Left lung (tissue), 14 donors: ENCODE measurements at places on chromosomes 2 and 18. TPM values are rescaled to one million over a fixed set of nuclear protein-coding genes. Genes with fewer than 3 reads are reported as not detected.
A peak's percentile ranks its signal among the peaks of the same experiment; 100 is the strongest.

- no peak for DNase-seq
Observed at GRCh38 chr2:223994562-223995162, 37.4 kb downstream of the MRPL44 start.

Gene ZFP36L2
- total RNA-seq = 112 TPM

Gene LYG1
- 0.93 TPM for total RNA-seq

Gene COBLL1
- 74.8 TPM for total RNA-seq

DNA sequence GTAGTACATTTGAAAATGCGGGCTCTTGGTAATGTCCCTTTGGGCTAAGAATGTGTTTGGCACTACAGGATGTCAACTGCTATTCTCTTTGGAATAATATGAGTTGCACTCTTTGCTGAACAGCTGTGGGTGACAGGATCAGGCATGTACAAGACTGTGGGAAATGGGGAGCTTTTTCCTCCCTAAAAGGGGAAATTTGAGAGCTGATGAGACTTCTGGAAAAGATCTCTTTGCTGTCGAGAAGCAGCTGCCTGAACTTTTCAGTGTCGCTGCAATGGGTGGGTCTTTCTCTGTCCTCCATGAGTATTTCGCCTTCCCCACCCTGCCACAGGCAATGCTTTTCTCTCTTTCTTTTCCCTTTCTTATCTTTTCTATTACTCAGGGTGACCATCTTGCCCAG is 762.2 kb upstream of the GCFC2 start:
- DNase-seq = no peak

DNA sequence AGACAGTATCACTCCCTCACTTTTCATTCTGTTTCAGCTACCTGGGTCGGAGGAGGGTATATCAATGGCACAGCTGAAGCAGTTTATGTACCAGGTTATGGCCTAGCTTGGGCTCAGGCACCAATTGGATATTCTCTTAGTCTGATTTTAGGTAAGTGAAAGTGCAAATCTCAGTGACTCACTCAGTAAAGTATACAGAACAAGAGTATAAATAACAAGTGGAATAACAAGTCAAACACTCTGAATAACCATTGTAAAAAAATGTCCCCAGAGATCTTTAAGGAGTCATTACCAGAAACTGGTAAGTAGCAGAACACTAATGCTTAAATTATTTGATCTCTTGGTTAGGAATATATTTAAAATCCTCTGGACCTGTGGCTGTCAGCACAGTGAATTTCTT is 5.7 kb downstream of the SLC5A7 start:
- DNase-seq = no peak

GRCh38 chr18:45783097-45784075 is 42.1 kb upstream of the SIGLEC15 start:
- DNase-seq = no peak

Gene UXS1
- total RNA-seq = 75.4 TPM

DNA sequence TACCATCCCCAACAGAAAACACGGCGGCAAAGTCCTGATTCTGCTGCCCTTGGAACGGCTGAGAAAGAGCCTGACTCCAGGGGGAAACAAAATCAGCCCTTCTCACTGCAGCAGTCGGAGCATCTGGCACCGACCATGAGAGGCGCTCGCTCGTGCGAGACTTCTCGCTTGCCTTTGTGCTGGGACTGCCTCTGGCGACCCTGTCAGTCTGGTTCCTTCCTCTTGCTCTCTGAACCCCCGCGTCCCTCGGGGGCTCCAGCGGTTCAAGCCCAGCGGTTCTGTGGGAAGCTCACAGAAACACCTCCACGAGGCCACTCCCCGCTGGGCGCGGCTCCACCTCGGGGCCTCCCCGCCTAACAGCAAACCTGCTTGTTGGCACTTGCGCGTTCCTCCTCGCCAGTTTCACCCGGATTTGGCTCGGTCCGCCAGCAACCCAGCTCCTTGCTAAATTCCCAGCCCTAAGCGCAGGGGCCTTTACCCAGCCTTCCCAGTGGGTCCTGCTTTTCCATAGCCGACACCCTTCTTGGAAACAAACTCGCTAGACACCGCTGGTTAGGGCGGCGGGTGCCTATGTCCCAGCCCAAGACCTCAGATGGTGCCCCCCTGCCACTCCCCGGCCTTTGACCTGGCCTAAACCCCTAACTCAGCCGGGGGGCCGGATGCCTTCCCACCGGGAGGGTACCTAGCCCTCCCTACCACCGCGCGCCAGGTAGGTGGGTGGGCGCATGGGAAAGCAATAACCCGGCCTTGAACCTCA is 2.2 kb downstream of the RND3 start:
- DNase-seq = peak; percentile 82
